Stimulated activated CD8-positive, alpha-beta memory T cell treated with anti-CD3 and anti-CD28 coated beads, Interleukin-4, amount 100 ng/mL, for 1 hour (primary cell): ENCODE measurements at places on chromosomes 13 and 19.

- DNase-seq = no peak
These were observed 2.9 kb upstream of the C2CD4C start for GRCh38 chr19:411723-412355.

- DNase-seq = no peak
These were observed 103.9 kb downstream of the WDFY2 start for GRCh38 chr13:51687947-51688714.

DNA sequence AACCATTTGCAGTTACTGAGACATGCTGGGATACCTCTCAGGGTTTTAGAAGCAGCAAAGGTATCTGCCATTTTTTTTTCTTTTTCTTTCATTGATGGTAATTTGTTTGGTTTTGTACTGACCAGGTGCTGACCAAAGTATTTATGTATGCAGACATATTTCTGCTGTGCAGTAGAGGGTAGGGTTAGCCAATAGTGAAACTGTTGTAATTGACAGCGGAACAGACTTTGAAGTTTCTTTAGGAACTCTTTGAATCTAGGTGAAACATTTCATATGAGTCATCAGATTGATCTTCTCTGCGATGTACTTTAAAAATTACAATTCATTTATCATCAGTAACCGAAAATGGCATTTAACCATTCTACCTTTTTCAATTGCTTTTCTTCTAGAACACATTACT, 63.0 kb downstream of the ITGBL1 start:
- no peak for DNase-seq

GRCh38 chr13:26882731-26883130, 122.1 kb upstream of the GPR12 start:
- DNase-seq = no peak

GRCh38 chr13:94914895-94915294, 202.6 kb upstream of the SOX21 start:
- no peak for DNase-seq

DNA sequence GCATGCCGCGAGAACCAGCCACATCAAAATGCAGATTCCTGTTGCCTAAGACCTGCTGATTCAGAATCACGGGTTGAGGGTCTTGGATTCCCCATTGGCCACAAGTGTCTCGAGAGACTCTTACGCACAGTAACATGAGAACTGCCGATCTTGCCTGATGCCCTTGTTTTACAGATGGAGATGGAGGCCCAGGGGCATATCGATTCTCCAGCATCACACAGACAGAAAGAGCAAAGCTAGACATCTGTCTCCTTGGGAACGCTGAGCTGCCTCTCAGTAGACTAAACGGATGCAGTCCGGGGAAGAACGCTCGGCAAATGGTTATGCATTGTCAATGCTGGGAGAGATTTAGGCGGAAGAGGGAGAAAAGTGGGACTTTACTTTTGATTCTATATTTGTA, 5.4 kb downstream of the NLRP12 start:
- DNase-seq = no peak

DNA sequence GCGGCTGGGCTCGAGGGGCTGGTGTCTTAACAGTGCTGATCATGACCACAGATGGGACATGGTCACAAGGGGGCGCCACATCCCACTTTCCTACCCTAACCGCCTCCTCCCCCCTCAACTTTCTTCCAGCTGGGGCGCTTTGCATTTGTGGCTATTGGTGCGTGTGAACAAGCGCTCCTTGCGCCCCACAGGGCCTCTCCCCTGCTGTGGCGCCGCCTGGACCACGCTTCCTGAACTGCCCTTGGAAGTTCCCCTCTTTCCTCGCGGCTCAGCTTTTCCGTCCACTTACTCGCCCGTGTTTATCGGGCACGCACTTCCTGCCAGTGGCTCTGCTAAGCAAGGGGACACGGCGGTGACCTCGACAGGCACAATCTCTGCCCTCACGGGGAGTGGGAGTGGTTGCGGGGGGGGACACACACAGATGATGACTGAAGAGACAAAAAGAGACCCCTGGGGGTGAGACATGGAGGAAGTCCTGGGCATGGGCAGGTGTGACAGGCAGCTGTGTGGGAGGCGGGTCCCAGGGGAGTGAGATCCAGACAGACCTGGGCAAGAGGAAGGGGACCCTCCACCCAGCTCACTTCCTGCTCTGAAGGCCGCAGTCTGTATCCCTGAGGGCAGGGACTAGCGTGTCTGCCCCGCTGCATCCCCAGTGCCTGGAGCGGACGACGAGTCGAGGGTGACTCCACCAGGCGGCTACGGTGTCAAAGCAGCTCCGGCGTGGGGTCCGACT, 40.3 kb downstream of the ZNF787 start:
- peak; percentile 44 for DNase-seq

DNA sequence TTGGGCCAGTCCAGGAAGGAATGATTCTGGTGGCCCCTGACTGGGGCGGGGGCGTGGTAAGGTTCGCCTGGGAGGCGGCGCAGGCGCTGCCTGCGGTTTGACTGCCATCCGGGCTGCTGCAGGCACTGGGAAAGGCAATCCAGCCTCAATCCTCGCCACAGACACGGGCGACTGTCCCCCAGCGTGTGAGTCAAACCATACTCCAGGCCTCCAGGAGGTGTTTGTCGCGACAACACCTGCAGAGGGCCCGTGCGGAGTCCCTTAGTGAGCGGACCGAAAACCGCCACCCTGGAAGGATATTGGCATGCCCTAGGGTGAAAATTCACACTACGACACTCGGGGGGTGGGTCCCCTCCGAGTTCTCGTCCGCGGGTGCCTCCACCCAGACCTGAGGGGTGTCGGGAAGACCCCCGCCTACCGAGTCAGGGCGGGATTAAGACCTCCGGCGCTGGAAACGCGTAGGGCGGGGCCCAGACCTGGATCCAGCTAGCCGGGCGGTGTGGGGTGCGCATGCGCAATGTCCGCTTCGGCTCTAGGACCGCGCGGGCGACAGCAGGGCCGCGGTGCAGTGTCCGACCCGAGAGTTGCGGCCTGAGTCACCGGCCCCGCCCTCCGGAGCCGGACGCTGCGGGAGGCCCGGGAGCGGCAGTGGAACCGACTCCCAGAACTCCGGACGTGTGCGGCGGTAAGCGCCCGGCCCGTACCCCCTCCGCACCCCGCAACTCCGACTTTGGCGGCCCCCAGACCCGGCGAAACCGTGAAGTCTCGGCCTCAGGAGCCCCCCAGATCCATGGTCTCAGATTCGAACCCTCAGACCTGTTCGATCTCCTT, at the start of gene CAPNS1:
TSS of gene CAPNS1 (plus strand) at position 594 of the 831 bp plus-strand sequence. CDS start 946 bp downstream, outside the sequence.
- DNase-seq = peak; percentile 88

GRCh38 chr13:84191139-84191538, 308.9 kb upstream of the SLITRK1 start:
- no peak for DNase-seq

- no peak for DNase-seq
These were observed 21.2 kb upstream of the UBAC2 start for GRCh38 chr13:99179460-99179859.
